Fibroblast of skin of back (primary cell): ENCODE measurements at places on chromosomes 6 and 20.
A peak's percentile ranks its signal among the peaks of the same experiment; 100 is the strongest.

GRCh38 chr6:132202574-132202973 is 198.7 kb downstream of the MOXD1 start:
- peak; percentile 90 for DNase-seq

DNA sequence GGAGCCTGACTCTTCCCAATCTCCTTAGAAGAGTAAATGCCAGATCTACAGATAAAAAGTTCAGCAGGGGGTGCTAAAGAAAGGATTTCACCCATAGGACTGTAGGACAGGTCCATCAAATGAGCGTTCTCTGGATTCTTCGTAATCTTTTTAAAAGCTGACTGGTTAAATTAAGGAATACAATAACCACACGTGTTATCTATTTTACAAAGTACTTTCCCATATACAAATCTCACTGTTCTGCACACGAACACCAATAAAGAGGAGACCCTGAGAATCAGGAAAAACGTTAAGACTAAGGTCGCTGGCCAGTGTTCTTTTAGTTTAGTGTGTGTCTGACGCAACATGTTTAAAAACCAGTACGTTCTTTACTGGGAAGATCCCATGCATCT is 542 bp downstream of the TUBE1 start:
- peak; percentile 71 for DNase-seq

DNA sequence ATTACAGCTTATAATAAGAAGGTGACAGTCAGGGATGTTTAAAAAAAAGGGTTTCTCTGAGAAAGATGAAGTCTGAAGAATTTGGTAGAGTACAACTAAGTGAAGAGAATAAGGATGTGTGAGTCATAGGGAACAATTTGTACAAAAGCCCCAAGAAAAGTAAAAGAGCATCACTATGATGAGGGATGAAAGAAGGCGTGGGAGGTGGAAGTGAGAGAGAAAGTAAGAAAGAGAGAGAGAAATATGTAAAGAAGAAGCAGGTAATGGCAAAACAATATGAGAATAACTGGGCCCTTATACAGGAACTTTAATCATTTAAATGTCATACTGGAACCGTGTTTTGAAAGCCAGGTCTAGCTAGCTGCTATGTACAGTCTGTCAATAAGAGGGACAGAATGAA is 179.4 kb downstream of the ASCC3 start:
- DNase-seq: no peak

DNA sequence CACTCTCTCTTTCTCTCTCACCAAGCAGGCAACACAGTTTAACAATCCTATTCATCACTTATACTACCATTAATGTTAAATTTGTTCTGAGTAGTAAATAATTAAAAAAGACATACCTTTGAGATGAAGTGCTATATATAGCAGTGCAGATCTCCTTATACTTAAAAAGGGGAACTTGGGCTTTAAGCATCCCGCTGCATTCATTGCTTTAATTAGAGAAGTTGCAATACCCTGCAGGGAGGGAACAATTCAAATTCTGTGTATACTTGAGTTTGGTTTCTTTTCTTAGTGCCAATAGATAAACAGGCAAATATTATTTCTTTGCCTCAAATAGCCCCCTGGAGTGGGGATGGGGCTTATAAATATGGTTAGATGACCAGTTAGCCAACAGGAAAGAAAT is 10.8 kb upstream of the ZBTB24 start:
- DNase-seq: no peak

DNA sequence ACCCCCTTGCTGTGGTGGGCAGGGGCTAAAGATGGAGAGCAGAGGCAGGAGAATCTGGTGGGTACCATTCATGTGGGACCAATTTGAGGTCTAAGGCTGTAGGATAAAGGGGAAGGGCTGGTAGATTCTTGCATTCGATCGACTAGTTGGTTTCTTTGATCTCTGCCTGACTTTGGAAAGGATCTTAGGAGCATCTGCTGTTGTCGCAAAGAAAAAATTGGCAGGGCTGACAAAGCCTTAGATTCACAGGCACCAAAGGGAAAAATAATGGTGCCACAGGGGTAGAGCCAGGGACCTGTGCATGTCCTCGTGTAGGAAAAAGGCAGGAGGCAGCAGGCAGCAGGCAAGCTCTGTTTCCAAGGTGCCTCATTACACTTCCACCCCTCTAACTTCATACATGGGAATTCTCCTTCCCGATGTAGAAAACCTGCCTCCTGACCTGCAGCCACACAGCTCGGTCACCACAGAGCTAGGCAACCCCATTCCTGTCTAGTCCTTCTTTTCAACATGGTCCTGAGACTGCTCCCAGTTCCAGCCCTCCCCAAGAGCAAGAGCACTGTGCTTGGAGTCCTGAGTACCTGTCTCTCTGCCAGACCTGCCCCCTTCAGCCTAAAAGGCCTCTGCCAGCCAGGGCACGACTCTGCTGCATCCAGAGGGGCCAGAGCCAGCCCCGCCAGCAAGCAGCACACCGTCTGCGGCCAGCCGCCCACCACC is 71.9 kb downstream of the FGD2 start:
- DNase-seq: no peak

GRCh38 chr20:23626040-23626620 is 11.6 kb downstream of the CST3 start:
- DNase-seq: no peak

- DNase-seq: no peak
Observed at GRCh38 chr6:137759624-137760023, 107.4 kb upstream of the TNFAIP3 start.

- DNase-seq: no peak
Observed at GRCh38 chr20:29876911-29877285, 1380.6 kb upstream of the DEFB115 start.

- DNase-seq: no peak
Observed at GRCh38 chr20:1294497-1294896, 28.4 kb downstream of the SNPH start.

DNA sequence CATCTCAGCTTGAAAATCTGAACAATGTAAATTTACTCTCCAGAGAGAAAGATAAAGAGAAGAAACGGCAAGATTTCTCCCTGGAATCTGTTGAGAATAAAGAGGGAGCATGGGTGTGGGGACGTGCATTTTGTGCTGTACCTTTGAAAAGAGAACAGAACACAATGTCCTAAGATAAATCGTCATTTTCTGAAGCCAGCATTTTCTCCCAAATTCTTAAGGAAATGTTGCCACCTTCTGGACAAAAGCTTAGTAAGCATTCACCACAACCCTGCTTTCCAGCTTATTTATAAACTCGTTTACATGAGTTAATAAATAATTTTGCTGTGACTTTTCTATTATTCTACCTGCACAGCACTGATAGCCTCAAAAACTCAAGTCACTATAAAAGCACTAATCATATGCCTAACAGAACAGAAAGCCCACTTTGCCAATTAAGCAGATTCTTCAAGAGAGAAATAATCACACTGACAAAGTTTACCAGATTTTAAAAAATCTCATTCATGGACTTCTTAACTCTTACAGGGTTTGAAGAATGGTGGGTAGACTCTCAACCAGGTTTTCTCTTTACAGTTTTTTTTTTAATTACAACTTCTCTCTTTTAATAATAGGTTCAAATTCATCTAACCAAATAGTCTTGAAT is 155.8 kb downstream of the MBOAT1 start:
- peak; percentile 49 for DNase-seq

- no peak for DNase-seq
Observed at GRCh38 chr6:127436578-127437110, 22.5 kb downstream of the KIAA0408 start.

- DNase-seq: no peak
Observed at GRCh38 chr20:38836991-38837390, 31.5 kb downstream of the PPP1R16B start.
